ENCODE measurements at places on chromosomes 6 and 20.
A peak's percentile ranks its signal among the peaks of the same experiment; 100 is the strongest.

DNA sequence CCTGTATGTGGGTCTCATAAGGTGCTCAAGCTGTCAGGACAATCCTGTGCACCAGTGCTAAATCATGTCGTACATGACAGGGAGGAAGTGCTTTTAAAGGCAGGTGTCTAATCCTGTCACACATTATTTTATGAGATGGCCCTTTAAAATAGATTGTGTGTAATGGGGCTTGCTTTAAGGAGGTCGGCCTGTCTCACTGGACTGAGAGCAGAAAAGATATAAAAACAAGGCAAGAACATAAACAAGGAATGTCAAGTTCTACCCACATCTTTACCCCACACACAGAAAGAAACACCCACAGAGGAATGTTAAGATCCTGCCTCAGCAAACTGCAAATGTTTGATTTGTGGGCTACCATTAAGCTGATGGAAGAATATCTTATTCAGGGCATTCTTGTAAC is 279.0 kb downstream of the FOXA2 start:
- DNase-seq, result peak; percentile 84

- DNase-seq, result no peak
These were observed 693.5 kb downstream of the HDGFL1 start for GRCh38 chr6:23262864-23263263.

DNA sequence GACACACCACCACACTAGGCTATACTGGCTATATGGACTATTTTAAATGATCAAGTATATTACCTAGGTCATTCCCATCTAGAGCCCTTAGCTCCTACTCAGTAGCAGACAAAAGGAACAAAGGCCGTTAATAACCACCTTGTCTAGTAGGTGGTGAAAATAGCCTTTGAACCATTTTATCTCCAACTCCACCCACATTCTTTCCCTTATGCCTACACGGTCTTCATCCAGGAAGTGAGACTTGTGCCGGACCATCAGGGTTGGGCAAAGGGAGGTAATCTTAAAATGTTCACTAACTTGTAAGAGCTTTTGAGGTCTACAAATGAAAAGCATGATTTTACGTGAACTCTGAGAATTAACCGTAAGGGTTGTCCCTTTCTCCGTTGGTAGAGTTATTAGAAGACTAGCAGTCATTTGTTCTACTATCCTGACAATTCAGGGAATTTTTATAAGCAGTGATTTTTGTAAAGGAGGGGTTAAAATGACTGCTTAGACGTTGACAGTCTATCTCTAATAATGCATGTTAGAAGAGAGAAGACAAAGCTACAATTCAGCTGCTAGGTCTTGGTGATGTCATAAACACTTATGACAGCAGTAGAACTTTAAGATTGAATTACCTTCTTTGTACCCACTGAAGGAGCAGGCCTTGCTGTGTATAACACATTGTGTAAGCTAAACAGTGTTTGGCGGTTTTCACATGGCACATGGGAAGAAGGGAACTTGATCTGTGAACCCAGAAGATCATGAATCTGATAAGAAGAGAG is 371.8 kb upstream of the JAG1 start:
- no peak for DNase-seq

GRCh38 chr6:111824608-111825337 is 48.5 kb downstream of the FYN start:
- DNase-seq, result no peak

DNA sequence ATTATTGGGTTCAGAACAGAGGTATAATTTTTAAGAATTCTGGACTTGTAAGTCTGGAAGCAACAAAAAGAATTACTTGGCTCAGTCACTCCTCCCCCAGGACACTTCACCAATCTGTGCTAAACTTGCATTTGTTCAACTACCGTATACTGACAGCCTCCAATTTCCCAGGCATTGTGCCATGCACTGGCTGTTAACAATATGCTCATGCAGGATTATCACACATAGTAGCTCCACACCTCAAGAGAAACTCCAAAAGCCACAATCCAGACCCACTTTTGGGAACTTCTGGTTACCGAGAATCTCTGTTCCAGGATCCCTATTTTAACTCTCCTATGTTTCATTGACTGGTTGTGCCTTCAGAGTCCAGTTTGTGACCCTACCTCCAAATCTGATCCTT is 7.7 kb downstream of the ADGRF1 start:
- no peak for DNase-seq

DNA sequence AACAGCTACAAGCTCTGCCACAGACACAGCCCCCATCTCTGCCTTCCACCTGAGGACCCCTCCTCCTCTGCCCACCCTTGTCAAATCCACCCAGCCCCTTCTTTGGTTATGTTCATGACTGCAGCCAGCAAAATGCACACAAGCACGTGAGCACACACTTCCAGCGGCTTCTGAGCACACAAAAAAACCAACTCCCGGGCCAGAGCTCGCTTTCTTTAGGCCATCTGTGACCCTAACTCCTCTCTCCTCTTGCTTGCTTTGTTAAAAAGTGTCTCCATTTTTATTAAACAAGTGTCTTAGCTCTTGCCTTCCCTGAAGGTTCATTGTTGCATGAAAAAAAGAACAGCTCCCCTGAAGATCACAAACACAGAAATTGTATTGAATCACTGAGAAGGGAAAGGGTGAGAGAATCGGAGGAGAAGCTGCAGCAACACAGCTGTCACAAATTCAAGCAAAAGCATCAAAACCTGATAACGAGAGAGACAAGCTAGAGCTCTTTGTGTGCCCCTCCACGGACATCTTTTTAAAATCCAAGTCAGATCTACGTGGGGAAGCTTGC is 142.1 kb downstream of the CD83 start:
- no peak for DNase-seq

DNA sequence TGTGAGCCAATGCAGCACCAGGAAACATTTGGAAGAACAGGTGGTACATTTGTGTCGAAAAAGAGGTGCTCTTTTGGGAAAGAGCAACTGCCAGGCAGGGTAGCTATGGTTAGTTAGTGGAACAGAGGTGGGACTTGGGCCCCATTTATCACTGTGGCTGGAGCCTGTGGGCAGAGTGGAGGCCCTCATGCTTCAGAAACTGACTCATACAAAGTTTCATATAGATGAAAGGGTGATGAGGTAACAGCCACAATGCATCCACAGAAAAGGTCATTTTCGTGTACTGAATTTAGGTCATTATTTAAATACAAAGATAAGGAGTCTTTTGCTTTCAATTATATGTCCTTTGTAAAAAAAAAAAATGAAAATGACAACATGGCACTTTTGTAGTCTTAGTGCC is 76.4 kb upstream of the HS3ST5 start:
- DNase-seq, result no peak

DNA sequence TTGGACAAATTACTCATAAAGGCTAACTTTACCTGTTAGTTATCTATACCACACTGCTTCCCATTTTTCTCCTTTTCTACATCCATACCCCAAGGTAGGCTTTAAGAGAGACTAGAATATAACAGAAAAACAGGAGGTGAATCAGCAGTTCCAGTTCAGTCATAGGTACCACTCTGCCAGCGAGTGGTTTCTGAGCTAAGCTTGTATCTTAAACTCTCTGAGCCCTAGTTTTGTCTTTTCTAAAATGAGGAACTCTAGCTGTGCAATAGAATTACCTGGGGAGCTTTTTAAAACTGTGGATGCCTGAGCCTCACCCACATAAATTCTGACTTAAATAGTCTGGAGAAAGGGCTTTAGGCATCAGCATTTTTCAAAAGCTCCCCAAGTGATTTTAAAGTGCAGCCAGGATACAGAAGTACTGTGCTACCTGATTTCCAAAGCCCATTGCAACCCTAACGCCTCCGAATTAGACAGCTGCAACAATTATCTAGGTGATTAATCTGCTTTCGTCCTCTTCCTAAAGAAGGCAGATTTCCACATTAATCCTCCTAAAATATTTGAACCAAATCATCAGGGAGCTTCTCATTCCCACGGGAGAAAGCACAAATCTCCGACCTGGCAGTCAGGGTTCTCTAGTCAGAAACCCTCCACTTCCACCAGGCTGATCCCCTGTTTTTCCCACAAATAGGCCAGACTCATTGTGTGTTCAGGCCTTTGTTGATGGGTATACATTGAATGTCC is 37.4 kb upstream of the RPL7L1 start:
- DNase-seq, result no peak

- no peak for DNase-seq
These were observed 11.2 kb downstream of the DOK5 start for GRCh38 chr20:54486585-54486984.

DNA sequence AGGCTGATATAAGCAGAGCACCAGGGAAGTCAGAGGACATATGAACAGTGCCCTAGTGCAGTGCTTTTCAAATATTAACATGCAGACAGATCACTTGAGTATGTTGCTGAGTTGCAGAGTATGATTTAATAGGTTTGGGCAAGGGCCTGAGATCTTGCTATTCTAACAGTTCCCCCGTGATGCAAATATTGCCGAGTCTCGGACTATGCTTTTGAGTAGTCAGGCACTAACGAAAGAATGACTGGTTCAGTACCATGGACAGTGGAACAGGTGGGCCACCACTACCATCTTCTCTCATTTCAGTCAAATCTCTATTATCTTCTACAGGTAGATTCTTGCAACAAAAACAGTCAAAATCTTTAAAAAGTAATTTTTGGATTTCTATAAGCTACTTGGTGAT is 3.7 kb upstream of the TMEM200A start:
- no peak for DNase-seq

- DNase-seq, result no peak
These were observed 54.1 kb downstream of the RNASET2 start for GRCh38 chr6:166902211-166902755.

DNA sequence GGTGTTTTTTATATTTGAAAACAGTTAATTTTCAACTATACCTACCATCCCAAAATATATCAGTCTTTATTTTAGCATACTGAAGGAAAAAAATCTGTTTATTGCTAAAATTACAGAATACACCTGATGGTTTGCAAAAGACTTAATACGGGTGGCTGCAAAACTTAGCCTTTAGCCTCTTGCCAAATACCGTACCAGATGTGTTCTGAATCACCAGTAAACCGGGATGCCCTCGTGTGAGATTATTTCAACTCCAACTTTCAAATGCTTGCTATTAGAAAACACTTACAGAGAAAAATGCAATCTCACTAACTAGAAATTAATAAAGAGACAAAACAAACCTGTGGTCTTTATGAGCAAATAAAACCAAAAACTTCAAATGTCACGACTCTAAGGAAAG is 36.0 kb downstream of the REV3L start:
- no peak for DNase-seq

DNA sequence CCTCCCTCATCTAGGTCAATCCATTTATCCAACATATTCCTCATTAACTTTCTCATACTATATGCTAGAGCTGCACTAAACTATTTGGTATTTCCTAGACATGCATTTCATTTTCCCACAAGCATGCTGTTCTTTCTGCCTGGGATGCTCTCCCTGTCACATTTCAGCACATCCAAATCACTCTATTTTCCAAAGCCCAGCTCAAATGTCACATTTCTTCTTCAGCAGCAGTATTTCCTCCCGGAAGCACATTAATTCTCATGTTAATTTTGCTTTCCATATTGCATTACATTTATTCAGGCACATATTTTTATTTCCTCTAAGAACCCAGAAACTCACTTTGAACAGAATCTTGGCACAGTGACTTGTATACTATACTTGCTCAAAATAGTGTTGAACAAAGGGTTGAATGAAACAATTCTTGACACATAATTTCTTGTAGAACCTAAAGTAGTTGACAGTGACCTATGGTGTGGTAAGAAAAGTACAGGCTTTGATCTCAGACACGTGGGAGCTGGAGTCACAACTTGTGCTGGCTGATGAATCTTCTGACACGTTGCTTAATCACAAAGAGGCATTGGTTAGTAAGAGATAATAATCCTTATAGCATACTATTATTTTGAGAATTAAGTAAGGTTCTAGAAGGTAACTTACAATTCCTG is 30.8 kb upstream of the CD2AP start:
- no peak for DNase-seq

- DNase-seq, result no peak
These were observed 40.2 kb upstream of the RBM24 start for GRCh38 chr6:17240803-17241500.

DNA sequence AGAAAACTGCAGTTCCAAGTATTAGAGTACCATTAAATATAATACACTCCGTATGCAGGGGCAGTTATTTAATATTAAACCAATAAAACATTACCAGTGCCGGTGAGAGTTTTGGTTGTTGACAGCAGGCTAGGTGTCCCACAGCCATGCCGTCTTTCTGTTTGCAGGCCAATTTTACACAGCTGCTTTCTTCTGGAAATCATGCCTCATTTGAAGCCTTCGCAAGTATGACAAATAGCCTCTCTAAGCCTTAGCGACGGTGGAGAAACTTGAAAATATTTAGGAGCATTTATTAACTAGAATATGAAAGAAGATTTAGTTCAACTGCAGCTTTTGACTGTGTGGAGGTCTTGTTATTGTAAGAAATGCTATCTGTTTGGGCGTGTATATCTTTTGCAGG is 226.0 kb downstream of the BMP2 start:
- DNase-seq, result no peak

GRCh38 chr20:40016392-40016791 is 672.6 kb downstream of the MAFB start:
- no peak for DNase-seq

DNA sequence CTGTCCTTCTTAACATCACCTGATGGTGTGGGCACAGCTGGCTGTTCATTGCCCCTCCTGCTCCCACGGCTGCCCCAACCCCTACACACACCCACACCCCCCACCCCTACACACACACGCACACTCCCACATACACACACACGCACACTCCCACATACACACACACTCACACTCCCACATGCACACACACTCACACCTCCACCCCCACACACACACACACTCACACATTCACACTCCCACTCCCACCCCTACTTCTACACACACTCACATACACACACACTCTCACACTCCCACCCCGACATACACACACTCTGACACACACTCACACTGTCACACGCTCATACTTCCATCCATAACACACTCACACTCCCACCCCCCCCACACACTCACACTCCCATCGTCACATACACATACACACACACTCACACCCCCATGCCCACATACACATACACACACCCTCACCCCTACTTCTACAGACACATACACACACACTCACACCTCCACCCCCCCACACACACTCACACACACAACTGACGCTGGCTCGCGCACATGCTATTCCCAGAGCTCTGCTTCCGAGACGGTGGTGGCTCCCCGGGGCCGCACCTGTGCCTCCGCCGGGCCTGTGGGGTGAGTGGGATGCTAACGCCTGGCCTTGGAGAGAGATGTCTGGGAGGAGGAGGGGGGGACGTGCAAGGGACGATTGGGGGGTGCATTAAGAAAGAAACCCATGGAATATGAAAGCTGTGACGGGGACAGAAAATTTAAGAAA is 174.8 kb upstream of the QKI start:
- DNase-seq, result no peak

DNA sequence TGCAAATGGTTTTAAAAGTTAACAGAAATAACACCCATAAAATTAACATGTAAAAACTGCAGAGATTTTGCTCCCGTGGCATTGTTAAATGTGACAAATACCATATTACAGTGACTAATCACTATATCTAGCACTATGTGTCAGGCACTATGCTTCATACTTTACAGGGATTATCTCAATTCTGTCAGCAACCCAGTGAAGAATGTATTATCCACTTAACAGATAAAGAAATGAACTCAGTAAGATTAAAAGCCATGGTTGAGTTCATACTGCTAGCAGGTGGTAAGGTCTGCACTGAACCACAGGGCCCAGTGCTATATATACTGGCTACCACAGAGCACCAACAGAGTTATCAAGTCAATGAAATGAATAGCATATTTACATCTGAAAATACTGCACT is 65.4 kb downstream of the RWDD2A start:
- no peak for DNase-seq

Measured in Karpas-422 (cell line).